Karpas-422 (cell line): ENCODE measurements at places on chromosomes 5 and 9.
A peak's percentile ranks its signal among the peaks of the same experiment; 100 is the strongest.

- DNase-seq, result no peak
These were observed 82.4 kb upstream of the SELENOP start for GRCh38 chr5:42894057-42894456.

DNA sequence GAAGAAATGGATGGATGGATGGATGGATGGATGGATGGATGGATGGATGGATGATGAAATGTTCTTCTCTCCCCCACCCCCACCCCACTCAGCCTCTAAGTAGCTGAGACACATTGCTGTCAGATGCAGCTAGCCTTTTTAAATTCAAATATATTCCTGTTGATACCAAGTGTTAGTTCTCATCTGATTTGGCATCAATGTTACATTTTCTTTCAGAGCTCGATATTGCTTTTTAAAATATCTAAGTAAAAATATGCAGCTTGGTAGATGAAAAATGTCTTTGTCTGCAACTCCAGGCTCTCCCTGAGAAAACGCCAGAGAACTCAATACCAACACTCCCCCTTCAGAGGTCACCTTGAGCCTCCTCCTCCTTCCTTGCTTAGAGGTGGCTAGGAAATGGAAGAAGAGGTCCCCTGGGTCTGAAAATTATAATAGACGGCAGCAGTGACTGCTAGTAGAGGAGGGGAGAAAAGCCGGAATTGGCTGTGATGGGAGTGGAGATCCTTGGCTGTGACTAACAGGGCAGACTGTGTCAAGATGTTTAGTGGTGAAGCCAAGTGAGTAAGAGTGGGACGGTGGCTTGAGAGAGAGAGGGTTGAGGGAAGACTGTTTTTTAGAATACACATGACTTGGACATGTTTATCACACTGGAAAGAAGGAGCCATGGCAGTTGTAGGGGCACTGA, 156.0 kb downstream of the ZNF462 start:
- no peak for DNase-seq

DNA sequence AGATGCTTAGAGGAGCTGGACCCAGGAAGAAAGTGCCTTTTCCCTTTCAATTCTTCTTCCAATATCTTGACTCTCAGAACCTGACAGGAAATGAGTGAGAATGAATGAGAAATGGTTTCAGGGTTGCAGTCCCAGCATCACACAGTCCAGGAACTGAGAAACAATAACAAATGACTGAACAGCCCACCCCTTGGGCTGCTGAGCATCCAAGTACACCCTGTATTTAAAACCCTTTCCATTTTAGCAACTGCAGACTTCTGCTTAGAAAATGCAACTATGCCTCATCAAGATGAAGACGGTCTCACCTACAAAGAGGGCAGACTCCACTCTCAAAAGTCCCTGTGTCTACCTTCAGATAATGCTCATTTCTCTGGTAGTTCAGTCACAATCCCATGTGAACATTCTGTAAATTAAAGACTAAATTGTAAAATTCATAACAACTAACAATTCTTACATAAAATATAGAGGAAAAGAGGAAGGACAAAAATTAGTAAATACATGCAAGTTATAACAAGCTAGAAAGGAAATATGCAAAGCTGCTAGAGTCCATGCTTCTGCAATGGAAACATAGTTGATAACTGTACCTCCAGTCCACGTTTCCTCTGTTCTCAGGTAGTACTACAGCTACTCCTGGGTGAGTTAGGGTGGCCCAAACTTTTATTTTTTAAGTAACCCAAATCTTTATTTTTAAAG, 316.5 kb downstream of the ICE1 start:
- no peak for DNase-seq

DNA sequence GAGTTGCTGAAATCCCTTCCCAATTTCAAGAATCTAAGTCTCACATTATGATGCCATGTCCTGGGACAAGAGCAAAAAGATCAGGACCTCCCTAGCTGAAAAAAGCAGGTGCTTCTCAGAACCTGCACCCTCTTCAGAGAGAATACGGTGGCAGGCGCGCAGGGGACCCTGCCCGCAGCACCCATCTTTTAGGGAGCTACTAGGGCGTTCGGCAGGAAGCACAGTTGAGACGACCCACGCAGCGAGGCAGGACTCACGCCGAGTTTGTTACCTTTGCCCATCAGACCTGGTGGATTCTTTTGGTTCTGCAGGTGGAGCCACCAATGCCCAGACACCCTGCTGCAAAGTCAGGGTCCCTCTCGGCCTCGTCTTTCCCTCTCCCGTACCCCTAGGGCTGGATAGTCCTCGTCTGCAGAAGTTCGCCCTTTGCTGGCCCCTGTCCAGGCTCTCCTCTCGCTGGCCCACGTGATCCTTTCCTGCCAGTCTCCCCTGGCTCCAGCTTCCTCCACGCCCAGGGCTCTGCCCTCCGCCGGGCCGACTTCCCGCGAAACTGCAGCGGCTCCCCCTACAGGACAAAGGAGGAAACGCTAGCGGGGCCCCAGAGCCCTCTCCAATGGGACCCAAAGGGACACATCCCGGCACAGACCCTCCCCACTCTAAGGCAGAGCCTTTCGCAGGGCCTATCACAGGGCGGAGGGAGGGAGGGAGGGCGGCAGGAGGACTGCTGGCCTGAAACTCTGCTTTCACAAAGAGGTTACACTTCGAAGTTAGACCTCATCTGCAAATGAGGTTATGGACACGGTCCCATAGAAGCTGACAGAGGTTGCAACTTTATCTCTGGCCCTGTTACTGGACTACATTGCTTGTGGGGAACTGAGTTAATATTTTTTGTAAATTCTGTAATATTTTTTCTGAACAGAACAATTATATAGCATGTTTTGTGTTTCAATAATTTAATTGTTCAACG, 28.8 kb downstream of the TMEM174 start:
- DNase-seq, result peak; percentile 85

DNA sequence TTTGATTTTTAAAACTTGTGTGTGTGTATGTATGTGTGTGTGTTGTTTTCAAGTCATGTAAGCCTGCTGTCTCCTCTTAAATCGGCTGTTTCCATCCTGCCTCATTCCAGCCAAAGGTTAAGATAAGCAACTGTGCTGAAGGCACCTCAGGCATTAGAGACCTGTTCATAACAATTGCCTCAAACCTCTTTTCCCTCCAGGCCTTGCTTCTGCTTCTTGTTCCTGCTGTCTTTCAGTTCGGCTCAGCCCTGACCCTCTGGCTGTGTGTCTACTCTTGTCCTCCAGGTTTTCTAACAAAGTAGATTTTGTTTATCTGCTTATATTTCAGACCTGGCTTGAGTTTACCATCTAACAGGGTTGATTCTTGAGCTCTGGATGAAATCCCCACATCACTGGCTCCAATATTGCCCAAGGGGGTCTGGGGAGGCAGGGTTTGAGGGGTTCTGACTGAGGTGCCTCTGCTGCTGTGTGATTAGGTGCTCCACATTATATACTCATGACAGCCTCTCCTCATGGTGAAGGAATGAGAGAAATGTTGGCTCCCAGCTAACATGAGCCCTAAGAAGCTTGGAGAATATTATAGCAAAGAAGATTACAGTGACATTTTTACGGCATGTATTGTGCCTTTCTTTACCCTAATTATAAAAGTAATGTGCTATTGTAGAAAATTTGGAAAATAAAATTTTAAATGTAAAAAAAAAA, 229.7 kb upstream of the PIK3R1 start:
- DNase-seq, result no peak

GRCh38 chr9:107548298-107549142, 59.0 kb upstream of the KLF4 start:
- no peak for DNase-seq

GRCh38 chr5:135053989-135054388, 20.0 kb upstream of the PITX1 start:
- DNase-seq, result peak; percentile 87

DNA sequence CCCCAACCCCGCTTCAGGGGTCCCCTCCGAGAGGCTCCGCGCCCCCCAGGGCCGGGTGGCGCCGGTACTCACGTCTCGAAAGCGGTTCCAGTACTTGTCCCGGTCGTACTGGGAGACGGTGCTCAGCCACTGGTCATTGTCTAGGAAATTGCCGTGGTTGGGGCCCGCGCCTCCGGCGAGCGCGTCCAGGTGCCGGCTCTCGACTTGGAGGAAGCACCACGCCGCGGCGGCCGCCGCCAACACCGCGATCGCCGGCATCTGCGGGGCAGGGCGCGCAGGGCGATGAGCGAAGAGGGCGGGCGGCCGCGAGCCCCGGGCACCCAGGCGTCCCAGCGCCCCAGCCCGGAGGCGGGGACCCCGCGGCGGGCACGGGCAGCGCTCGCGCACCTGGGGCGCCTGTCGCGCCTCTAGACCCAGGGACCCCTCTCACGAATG, 808 bp downstream of the SPOCK1 start:
- DNase-seq, result no peak

- DNase-seq, result peak; percentile 83
These were observed 6.8 kb downstream of the ABCA1 start for GRCh38 chr9:104921067-104921741.

GRCh38 chr5:37197340-37198050, 51.7 kb downstream of the CPLANE1 start:
- peak; percentile 47 for DNase-seq

GRCh38 chr5:19835442-19835841, 152.6 kb downstream of the CDH18 start:
- no peak for DNase-seq

- DNase-seq, result no peak
These were observed 243.6 kb upstream of the PANK3 start for GRCh38 chr5:168822745-168823281.

DNA sequence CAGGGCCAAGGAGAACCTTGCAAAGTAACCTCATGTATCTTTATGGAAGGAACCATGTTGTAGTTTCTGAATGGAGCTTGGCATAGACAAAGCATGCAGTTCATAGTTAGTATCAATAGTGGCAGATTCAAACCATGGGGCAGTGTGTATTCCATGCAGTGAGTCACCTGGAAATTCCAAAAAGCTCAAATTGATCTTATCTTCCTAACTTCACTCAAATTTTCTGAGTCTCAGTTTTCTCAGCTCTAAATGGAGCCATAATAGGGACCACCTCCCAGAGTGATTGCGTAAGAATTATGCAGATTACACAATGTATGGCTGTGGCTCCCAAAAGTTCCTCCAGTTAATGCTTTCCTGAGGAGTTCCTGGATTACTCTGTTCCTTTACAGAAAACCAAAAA, 549.9 kb upstream of the KLF4 start:
- DNase-seq, result no peak

GRCh38 chr5:100273846-100274580, 261.2 kb upstream of the FAM174A start:
- DNase-seq, result no peak

GRCh38 chr9:132372177-132373095, 17.6 kb upstream of the SETX start:
- DNase-seq, result no peak

DNA sequence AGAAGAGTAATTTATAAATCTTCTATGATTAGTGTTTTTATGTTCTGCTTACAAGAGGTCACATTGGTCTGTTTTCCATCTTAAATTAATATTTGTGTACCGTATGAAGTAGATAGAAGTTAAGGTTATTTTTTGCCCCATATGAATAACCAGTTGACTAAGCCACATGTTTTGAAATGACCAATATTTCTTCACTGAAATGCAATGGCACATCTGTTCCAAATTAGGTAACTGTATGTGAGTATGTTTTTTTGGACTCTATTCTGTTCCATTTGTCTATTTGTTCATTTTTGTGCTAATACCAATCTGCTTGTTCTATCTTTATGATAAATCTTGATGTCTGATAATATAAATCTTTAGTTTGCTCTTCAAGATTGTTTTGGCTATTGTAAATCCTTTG, 17.7 kb downstream of the JAK2 start:
- no peak for DNase-seq

DNA sequence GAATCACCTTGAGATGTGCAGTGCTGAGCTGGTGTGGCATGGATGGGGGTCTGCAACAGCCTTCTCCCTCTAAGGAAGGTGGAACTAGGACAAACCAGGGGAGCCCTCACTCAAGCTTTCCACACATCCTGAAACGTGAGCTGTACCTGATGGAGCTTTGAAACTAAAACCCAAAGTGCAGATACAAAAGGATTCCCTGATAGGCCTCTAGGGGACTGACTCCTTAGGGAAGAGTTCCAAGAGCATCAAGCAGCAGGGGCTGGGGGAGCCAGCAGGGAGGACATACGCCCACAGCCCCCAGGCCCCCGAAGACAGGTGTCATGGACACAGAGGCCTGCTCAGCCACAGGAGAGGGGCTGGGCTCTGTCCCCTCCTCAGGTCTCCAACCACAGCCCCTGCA, 17.7 kb downstream of the ARHGEF37 start:
- DNase-seq, result no peak

- no peak for DNase-seq
These were observed 222.1 kb downstream of the TARS1 start for GRCh38 chr5:33662722-33663427.

- no peak for DNase-seq
These were observed 258.4 kb downstream of the FER start for GRCh38 chr5:109006129-109006528.

DNA sequence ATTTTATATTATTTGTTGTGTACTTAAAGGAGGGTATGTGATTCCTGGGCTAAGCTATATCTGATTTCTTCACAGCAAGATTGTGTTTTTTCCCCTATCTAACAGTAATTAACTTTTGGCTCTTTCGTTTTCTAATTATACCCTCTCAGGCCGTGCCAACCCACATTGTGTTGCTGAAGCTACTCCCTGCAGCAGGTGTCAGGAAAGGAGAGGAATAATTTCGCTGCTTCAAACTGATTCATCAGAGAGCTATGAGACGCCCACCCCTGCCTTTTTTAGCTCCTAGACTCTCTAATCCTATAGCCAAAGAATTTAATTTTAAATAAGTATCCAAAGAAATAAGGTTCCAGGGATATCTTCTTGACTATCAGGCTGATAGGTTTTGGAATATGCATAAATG, 3.8 kb downstream of the CAVIN4 start:
- DNase-seq, result no peak

DNA sequence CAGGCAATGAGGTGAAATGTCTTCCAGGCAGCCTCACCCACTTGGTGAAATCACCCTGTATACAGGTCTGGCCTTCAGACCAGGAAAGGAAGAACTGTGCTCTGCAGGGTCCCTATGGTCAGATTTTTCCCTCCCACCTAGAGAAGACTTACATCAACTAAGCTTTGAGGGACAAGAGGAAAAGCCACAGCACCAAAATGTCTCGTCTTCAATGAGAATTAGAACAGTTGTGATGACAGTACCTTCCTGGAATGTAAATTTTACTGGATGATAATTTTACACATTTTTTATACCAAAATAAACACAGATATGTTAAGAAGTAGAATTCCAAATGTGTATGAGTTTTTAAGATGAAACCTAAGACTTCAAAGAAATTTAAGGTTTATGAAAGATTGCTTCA, 283.9 kb downstream of the SPOCK1 start:
- DNase-seq, result no peak

- DNase-seq, result no peak
These were observed 247.4 kb downstream of the NR3C1 start for GRCh38 chr5:143156086-143156485.

DNA sequence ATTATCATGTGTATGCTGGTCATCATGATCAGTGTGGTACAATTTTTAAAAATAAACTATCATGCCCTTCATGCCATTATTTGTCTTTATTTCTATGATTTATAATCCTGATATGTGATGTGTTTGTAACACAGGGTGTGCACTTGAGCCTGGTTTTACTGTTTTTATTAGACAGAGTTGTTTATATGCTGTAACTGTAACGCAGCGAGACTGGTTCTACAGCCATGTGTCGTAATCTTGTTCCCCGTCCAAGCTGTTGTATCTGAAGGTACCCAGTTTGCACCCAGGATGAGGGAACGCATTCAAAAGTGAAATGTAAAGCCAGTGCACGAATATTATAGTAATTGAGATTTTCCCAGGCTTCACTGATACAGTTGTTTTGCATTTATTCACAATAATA, 28.2 kb downstream of the SNX18 start:
- no peak for DNase-seq

GRCh38 chr5:37730896-37731455, 108.9 kb downstream of the GDNF start:
- no peak for DNase-seq
